ENCODE measurements at places on chromosomes 6 and 20. TPM values are rescaled to one million over a fixed set of nuclear protein-coding genes. Genes with fewer than 3 reads are reported as not detected.

The GLP1R gene
- not detected for total RNA-seq

DNA sequence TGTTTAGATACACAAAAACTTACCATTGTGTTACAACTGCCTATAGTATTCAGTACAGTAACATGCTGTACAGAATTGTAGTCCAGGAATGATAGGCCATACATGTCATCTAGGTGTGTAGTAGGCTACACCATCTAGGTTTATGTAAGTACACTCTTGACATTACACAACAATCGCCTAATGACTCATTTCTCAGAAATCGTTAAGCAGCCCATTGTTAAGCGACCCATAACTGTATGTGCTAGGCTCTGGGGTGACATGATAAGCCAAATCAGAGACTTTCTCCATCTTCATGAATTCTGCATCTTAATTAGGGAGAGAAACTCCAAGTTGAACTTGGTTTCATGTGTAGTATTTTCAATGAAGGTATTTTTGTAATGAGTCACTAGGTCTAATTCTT, 17.2 kb downstream of the STK35 start:
- peaks cover 5% of the 10 kb centered on the region for H3K4me1 ChIP-seq
- no peak for DNase-seq
- no peaks in the 10 kb centered on the region for H3K27me3 ChIP-seq
- no peak overlapping the region for H3K4me3 ChIP-seq

GRCh38 chr6:143957679-143958274, 50.3 kb downstream of the PLAGL1 start:
- DNase-seq = no peak
- no peak overlapping the region for H3K4me3 ChIP-seq
- H3K27ac ChIP-seq = peak overlapping the region; percentile 10
- H3K27me3 ChIP-seq = no peaks in the 10 kb centered on the region
- peaks cover 51% of the 10 kb centered on the region for H3K4me1 ChIP-seq
- H3K36me3 ChIP-seq = peaks cover 2% of the 10 kb centered on the region

- no peaks in the 10 kb centered on the region for H3K36me3 ChIP-seq
- peaks cover 11% of the 10 kb centered on the region for H3K4me1 ChIP-seq
- no peak for DNase-seq
- H3K4me3 ChIP-seq = no peak overlapping the region
- peak overlapping the region; percentile 88 for H3K27ac ChIP-seq
- no peaks in the 10 kb centered on the region for H3K27me3 ChIP-seq
These were observed 51.7 kb downstream of the MOCS1 start for GRCh38 chr6:39882531-39882899.

The HS3ST5 gene
- 0.16 TPM for total RNA-seq

DNA sequence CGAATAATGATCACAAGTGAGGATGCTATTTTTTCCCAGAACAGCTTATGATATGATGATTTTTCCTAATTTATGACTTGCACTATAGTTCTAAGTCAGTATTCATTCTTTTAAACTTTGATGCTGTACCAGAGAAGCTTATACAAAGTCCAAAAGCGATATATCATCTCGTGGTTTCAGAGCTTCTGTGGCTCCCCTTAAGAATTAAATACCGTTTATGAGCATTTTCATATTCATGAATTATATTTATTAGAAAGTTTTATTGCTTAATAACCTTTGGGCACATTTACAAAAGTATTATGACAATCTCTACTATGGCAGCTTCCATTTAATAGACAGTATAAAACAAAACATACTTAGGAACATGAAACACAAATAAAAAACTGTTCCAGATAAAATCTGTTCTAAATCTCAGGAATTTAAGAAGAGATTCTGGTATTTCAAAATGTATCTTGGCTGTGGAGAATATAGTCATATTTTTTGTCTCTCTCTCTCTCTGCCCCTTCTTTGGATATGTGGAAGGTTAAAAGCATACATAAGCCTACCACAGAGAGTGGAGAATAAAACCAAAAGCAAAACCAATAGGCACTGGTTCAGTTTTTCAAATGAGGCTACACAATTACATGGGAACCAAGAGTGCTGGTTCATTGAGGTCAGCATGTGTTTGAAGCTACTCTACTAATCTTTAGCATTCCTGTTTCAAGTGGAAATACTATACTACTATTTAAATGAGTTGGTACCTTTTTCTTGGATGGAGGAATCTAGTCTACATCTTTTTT, 884.5 kb upstream of the GJE1 start:
- no peak overlapping the region for H3K4me3 ChIP-seq
- no peak overlapping the region for H3K27ac ChIP-seq
- peaks cover 16% of the 10 kb centered on the region for H3K4me1 ChIP-seq

The CDSN gene
- not detected for total RNA-seq

GRCh38 chr20:25310921-25311728, 63.2 kb downstream of the PYGB start:
- peak overlapping the region; percentile 59 for H3K27ac ChIP-seq
- DNase-seq = no peak
- H3K4me3 ChIP-seq = no peak overlapping the region
- H3K4me1 ChIP-seq = peaks cover 13% of the 10 kb centered on the region
- no peaks in the 10 kb centered on the region for H3K27me3 ChIP-seq

- no peaks in the 10 kb centered on the region for H3K4me1 ChIP-seq
- H3K36me3 ChIP-seq = no peaks in the 10 kb centered on the region
- no peak overlapping the region for H3K4me3 ChIP-seq
- peaks cover 14% of the 10 kb centered on the region for H3K27me3 ChIP-seq
- no peak for DNase-seq
- H3K27ac ChIP-seq = no peak overlapping the region
These were observed 911.7 kb upstream of the MAP3K7 start for GRCh38 chr6:91498576-91498975.

The KIAA1755 gene
- 3.6 TPM for total RNA-seq

DNA sequence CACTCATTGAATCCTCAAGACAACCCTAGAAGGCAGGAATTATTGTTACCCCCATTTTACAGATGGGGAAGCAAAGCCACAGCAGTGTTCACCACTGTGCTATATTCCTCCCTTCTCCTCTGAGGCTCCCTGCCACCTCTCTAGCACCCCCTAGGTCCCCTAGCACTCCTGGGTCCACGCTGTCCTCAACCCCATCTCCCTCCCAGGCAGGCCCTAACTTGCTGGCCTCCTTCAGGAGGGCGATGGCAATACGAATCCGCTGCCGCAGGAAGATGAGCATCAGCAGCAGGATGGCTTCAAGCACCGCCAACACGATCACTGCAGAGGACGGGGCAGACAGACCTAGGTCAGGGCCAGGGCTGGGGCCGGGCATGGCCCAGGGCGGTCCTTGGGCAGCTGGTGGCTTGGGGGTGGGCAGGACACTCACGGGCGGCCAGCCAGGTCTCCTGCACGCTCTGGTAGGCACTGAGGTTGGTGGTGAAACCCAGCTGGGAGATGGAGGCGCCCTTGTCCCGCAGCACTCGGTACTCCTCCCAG, 7.8 kb upstream of the NEU1 start:
- no peaks in the 10 kb centered on the region for H3K36me3 ChIP-seq
- no peak overlapping the region for H3K4me3 ChIP-seq
- H3K27ac ChIP-seq = peak overlapping the region; percentile 47
- no peak for DNase-seq

Measured in mesothelial cell of epicardium (in vitro differentiated cells).